ENCODE measurements at places on chromosomes 12 and 14.

DNA sequence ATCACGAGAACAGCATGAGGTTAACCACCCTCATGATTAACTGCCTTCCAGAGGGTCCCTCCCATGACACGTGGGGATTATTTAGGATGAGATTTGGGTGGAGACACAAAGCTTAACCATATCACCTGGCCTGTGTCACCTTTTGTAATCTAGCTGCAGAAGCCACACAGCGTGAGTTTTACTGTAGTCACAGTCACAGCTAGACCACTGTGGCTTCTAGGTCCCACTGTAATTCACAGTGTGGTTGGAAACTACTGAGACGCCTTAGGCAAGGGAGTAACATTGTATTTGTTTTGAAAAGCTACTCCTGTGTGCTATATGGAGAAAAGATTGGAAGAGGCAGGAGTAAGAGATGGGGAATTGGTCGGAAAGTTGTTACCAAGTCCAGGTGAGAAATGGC, 46.3 kb upstream of the ASPG start:
- DNase-seq: no peak

DNA sequence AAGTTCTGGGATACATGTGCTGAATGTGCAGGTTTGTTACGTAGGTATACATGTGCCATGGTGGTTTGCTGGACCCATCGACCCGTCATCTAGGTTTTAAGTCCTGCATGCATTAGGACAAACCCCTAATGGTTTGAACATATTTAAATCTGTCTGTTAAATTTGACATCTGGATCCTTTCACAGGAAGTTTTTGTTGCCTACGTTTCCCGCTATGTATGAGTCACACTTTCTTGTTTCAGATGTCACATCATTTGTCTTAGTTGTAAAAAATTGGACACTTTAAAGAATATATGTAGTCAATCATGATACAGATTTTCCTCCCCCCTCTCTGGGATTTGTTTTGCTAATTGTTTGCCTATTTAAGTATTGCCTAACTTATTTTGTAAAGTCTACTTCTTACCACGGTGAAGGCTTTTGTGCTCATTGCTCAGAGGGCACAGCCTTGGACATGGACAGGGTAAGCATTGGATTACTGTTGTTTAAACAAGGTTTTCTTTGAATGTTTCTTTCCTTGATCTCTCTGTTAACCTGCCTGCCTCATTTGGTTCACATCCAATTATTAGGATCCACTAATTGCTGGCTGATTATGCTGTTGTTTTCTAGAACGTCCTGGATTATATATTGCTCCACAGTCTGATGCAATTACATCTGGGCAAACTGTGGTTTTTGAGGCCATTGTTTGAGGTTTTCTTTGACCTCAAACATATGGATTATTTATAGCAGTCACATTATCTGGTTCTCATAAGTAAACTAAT, 1441.4 kb downstream of the AACS start:
- DNase-seq: no peak

DNA sequence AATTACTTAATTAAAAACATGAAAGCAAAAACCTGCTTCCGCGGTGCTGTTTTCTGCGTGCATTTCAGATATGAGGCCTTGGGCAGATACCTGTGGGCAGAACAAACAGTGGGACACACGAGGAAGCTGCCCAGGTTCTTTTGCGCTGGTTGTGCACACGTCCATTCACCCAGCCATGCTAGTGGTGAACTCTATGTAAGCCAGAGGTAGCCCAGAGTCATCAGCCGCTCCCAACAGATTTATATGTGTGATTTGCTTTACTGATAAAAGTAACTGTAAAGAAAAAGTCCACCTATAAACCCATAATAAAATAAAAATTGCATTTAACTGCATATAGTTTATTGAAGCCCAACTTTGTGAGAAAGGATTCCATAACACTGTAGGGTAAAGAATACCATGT, 47.1 kb upstream of the TMEM260 start:
- no peak for DNase-seq

GRCh38 chr14:83975435-83975834, 1554.5 kb upstream of the FLRT2 start:
- DNase-seq: no peak

DNA sequence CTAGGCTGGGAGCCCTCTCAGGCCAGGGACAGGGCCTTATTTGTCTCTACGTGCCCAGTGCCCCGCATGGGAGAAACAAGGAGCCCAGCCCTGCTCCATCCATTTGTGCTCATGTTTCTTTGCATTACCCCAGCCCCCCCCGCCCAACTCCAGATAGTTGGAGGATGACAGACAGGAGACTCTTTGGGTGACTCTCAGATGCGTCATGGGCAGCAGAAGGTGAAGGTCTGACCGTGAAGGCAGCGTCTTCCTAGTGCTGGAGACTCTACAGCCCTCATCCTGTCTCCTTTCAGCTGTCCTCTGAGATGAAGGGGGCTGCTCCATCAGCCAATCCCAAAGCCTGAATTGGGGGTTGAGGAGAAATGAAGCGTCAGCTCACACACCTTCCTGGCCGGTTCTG, 283 bp upstream of the PSMB11 start:
- DNase-seq: no peak

- DNase-seq: no peak
Observed at GRCh38 chr14:53551862-53552261, 398.7 kb upstream of the DDHD1 start.

GRCh38 chr12:108255252-108255602, 83.9 kb downstream of the CMKLR1 start:
- DNase-seq: no peak

DNA sequence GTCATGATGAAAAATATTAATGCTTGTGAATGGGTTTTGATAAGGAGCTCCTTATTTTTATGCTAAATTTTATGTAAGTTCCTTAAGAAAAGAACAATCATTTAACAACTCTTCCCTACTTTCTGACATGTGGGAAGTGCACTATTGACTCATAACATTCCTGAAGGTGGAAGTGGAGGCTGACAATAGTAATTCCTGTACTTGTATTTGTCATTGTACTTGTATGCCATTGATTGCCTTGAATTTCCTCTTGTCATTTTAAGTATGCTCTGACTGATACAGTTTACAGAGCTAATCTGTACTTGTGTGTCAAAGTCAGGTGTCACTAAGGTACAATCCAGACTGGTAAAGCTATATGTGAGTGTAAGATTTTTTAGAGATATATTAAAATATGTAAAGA, 440.0 kb downstream of the SLC16A7 start:
- DNase-seq: peak; percentile 48

GRCh38 chr12:84810611-84811010, 102.0 kb downstream of the SLC6A15 start:
- DNase-seq: no peak

DNA sequence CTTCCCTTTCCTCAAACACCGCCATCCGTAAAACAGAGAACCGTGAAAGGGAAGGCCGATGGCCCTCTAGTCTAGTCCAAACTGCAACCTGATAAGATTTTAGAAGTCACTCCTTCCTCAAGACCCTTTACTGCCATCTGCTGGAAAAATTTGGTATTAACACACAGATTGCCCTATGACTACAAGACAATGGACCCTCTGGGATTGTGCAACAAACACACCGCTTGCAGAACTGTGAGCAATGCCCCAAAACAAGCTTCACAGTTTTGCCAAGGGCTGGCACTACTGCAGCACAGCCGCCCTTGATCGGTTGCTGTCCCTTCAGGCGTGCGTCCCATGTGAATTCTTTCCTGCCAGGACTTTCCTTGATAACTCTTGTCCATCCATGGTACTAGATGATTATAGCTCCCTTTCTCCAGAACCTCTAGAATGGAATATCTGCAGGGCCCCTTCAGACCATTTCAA, 23.1 kb downstream of the LLPH start:
- DNase-seq: peak; percentile 85

- DNase-seq: no peak
Observed at GRCh38 chr12:1914114-1914911, 4.1 kb downstream of the CACNA2D4 start.

- peak; percentile 72 for DNase-seq
Observed at GRCh38 chr14:37140176-37140575, 32.2 kb downstream of the SLC25A21 start.

- no peak for DNase-seq
Observed at GRCh38 chr12:125685915-125686314, 620.7 kb downstream of the AACS start.

- no peak for DNase-seq
Observed at GRCh38 chr12:54384591-54385041, at the start of gene ZNF385A. Gene ZNF385A (minus strand): TSS chr12:54384733. CDS start chr12:54384514, 219 bp downstream.

GRCh38 chr12:123634142-123634561, 523 bp downstream of the GTF2H3 start:
- no peak for DNase-seq

DNA sequence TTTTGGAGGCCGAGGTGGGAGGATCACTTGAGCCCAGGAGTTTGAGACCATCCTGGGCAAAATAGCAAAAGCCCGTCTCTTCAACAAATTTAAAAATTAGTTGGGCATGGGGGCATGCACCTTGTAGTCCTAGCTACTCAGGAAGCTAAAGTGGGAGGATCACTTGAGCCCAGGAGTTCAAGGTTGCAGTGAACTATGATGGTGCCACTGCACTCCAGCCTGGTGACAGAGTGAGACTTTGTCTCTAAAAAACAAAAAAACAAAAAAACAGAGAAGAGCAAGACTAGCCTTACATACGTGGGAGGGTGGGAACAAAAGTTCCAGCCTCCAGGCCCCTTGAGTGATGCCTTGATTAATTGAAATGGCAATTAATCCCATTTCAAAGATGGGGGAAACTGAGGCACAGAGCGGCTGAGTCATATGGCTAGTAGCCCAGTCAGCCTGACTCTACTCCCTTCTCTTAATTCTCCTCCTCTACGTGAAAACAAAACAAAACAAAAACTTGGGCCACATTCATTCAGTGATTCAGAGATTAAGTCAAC, 3.3 kb upstream of the FAM222A start:
- peak; percentile 29 for DNase-seq

GRCh38 chr12:80222261-80222660, 122.9 kb downstream of the OTOGL start:
- no peak for DNase-seq

- DNase-seq: no peak
Observed at GRCh38 chr14:60324837-60325236, 75.8 kb downstream of the PPM1A start.

GRCh38 chr14:21352587-21352986, 31.2 kb downstream of the SUPT16H start:
- no peak for DNase-seq

GRCh38 chr14:100294963-100295330, 11.3 kb downstream of the SLC25A29 start:
- no peak for DNase-seq

DNA sequence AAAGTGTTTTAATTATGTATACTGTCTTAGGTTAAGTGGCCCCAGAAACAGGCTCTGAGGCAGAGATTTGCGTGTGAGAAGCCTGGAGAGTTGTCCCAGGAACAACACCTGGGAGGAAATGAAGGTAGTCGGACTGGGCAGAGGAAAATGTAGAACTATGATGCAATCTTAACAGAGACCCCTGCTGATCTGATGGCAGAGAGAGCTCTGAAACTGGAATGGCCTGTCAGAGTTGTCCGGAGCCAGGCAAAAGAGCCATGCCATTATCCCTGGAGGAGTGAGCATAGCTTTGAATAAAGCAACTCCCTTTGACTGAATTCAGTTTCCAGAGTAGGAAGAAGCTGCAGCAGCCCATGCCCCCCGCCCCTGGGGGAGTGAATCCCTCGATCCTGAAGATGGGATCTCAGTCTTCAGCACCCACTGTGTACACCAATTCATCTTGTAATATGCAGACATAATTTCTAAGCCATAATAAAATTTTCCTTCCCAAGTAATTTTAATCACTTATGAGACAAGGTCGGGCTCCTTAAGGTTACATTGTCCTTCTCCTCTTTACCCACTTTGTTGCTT, 264.8 kb downstream of the PDZRN4 start:
- DNase-seq: no peak

- DNase-seq: no peak
Observed at GRCh38 chr12:114163771-114164170, 197.6 kb upstream of the RBM19 start.

DNA sequence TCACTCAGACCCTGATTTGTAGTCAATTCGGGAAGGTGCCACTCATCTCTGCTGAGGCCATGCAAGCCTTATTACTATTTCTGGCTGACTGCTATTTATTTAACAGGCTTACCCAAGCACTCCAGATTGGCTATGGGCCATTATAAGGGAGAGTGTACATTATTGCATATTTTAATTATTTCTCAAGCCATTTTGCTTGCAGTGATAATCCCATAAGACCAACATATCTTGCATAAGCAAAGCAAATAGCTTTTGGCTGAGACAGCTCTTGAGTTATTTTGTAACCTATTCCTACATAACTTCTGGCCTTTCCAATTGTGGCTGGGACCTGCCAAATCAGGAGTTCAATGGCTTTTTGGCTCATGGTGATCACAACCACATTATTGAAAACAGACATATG, 509.6 kb upstream of the USP15 start:
- DNase-seq: no peak

DNA sequence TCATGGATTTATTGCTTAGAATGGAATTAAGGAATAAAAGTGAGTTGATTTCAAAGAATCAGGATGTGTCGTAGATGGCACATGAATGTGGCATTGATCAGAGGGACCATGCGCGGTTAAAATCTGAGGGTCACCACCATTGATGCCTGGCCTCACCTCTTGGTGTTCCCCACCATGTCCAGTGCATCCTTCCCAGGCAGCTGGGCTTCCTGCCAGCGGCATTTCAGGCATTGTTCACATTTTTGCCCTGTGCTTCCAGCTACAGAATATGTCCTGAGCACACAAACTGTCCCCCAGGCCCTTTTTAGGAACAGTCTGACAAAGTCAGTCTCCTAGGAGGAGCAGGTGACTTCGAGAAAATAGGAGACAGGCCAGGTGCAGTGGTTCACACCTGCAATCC, 42.0 kb upstream of the TSPAN9 start:
- DNase-seq: no peak

- no peak for DNase-seq
Observed at GRCh38 chr14:28294834-28295440, 471.6 kb upstream of the FOXG1 start.

GRCh38 chr12:14557966-14558365, 9.7 kb downstream of the PLBD1 start:
- DNase-seq: no peak

GRCh38 chr14:67970923-67971322, 151.3 kb downstream of the RAD51B start:
- DNase-seq: no peak

DNA sequence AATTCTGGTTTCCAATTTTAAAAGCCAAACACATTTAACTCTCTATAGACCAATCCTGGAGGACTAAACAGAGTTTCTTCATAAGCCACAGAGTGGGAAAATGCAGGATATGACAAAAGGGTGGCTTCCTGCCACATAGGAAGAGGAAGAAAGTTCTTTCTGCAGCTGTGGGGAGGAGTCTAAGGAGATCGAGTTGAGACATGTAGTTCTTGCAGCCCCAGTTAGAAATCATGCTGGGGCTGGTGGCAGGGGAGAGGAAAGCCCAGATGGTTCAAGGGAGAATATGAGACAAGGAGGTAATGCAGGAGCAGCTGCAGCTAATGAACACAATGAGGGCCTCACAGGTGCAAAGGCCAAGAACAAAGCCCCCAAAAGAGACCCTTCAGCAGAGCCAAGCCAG, 85.0 kb upstream of the ARID2 start:
- DNase-seq: no peak

GRCh38 chr14:23187925-23188324, 4.5 kb upstream of the SLC7A8 start:
- DNase-seq: no peak

Data from kidney glomerular epithelial cell (primary cell).